ENCODE measurements at places on chromosomes 12 and 14.

GRCh38 chr14:75379930-75380270 lies 47.9 kb upstream of the JDP2 start:
- no peak for DNase-seq

GRCh38 chr12:76020731-76021672 lies 10.6 kb downstream of the PHLDA1 start:
- peak; percentile 52 for DNase-seq

DNA sequence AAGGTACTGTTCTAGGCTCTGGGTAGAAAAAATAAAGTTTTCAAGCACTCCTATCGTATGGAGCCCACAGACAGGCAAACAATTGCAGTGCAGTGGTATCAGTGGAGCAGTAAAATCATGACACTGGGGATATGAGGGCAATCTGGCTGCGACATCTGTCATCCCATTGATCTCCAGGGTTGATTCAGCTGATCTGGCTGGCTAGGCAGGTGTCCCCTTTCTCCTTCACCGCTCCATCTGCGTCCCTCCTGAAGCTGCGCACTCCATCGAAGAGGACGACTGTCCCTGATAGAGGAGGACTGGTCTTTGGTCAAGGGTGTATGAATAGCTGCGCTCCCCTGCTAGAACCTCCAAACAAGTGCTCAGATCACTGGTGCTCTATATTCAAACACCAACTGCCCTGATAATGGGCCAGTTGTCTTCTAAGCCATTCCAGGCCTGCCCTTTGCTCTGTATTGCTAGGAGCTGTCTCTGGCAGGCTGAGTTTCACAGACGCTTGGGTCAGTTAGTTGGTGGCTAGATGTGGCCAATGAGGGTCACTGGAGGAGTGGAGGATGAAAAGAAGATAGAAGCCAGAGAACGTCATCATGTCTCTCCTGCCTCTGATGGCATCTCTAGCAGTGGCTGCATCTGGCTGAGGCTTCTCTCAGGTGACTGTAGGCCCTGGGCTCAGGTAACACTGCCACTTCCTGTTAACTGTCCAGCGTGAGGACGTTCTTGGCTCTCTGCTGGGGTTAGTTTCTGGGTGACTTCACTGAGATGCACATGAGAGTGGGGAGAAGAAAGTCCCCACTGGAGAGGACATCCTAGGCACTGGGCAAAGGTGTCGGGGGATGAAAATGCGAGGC lies 205.0 kb upstream of the FOXN3 start:
- no peak for DNase-seq

DNA sequence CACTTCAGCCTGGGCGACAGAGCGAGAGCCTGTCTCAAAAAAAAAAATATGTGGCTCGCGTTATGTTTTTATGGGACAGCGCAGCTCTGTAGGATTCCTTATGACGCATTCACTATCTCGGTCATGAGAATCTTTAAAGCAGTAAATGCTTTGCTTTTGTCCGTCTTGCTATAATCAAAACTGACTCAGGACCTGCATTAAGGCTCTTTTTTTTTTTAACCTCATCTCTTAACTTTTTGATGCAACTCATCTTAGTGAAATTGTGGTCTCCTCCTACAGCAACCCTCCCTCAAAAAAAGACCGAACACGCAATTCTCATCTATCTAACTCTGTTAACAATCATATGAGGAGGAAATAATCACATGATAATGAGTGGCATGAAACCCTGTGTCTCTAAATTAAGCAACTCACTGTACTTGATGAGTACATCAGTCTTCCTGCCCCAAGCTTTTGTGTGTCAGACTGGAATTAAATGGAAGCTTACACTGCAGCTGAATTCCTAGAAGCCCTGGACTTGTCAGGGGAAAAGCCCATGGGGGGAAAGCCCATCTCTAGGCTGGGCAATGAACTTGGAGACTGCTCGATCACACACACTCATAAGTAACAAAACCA lies 4.3 kb downstream of the P2RX4 start:
- DNase-seq: no peak

- DNase-seq: no peak
These were observed 14.7 kb upstream of the STK38L start for GRCh38 chr12:27229367-27229766.

DNA sequence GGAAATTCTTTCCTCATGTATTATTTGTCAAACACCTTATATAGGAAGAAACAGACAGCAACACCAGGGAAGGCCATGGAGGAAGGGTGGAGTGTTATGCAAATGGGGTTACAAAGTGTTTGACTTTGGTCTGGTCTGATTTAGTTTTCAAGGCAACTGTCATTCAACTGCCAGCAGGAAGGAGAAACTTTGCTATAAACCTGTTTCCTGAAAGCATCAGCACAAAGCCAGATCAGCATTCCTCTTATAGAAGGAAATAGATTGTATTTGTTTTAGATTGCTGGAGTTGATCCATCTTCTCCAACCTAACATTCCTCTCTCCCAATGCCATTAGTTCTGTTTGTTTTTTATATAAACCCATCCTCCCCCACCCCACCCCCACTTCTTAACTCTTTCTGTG lies 65.7 kb downstream of the STAB2 start:
- DNase-seq: no peak

DNA sequence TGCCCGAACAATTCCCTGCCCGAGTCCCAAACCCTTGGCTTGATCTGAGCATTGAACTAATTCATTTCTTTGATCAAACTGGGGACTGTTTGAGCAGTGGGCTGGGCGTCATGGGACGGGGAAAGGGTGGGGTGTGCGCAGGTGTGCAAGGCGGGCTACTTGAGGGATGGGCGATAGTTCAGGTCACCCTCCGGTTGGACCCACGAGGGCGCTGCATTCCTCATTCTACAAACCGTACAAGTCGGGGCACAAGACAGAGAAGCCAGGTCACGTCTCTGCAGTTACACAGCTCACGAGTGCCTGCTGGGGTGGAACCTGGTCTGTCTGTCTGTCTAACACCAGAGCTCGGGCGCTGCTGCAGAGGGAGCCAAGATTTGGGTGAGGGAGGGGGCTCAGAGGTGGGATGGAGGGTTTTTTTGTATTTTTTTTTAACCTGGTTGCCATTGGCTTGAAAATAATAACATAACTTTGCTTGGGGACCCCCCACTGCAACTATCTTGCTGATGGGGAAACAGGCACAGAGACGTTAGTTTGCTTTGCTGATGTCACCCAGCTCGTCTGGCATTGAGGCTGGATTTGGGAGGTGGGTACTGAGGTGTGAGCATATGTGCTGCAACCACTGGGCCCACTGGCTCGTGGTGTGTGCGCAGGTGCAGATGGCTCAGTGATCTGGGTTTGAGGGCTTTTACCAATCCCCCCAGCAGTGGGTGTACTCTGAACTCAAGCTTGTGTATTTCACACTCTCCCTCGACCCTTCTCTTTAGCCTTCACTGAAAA lies 7.6 kb upstream of the RTL1 start:
- no peak for DNase-seq

DNA sequence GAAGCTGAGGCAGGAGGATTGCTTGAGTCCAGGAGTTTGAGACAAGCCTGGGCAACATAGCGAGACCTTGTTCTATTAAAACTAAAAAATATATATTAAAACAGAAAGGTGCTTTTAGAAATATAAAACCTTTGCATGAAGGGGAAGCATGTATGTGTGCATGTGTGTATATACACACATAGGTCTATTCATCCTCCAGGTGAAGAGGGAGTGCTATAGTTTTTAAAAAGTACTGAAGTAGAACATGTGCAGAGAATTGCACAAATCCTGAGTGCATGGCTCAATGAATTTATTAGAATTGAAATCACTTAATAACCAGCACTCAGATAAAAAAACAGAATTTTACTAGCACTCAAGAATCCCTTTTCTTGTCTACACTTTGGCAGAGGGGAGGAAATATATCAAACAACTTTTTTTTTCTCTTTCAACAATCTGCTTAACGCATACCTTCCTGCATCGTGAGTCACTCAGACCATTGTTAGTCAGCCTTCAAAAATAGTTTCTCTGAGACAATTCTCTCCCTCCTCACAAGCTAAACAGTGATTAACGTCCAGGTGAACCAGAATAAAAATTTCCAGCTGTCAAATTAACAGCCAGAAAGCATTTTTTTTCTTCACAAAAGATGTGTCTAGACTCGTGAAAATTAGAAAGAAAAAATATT lies 17.7 kb upstream of the NEDD1 start:
- DNase-seq: no peak

DNA sequence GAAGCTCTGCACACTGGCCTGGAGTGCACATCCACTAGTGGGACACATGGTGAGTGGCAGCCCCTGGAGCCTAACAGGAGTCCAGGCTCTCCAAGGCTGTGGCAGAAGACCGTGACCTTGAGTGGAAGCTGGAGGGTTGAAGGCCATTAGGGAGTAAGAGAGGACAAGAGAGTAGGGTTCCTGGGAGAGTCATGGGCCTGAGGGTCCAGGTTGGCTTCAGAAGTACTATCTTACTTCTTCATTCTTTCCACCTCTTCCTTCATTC lies 406 bp downstream of the IL23A start:
- DNase-seq: no peak

DNA sequence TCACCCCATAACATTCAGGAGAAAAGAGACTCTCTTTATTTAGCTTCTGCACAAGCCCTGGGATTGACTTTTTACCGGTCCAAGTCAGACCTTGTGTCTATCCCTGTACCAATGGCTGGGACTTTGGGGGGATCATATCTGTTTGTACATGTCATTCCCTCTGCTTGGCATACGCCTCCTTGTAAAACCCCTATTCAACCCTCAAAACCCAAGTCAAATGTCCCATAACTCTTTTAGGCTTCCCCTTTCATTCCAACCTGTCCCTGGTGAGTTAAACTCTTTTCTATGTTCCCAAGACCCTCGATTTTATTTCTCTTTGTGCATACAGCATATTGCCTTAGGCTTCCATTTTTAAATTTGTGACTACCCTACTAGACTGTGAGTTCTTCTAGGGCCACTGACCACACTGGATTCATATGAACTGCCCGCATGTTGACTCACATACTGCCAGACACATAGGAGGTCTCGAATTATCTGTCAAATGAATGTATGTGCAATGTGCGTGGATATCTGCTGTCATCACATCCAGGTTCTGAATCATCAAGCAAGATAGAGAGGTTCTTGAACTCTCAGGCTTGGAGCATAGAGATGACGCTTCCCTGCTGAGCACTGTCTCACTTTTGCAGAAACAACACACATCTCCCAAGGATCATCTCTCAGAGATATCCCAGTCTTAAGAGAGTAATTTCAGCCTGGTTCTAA lies 548.6 kb upstream of the TBX3 start:
- no peak for DNase-seq

- no peak for DNase-seq
These were observed 349.6 kb downstream of the CCDC91 start for GRCh38 chr12:28539691-28540323.

- no peak for DNase-seq
These were observed at the start of gene GRIN2B for GRCh38 chr12:13981296-13981962. GRIN2B (minus strand) TSS chr12:13981602; CDS start chr12:13866208, 115,394 bp downstream.

DNA sequence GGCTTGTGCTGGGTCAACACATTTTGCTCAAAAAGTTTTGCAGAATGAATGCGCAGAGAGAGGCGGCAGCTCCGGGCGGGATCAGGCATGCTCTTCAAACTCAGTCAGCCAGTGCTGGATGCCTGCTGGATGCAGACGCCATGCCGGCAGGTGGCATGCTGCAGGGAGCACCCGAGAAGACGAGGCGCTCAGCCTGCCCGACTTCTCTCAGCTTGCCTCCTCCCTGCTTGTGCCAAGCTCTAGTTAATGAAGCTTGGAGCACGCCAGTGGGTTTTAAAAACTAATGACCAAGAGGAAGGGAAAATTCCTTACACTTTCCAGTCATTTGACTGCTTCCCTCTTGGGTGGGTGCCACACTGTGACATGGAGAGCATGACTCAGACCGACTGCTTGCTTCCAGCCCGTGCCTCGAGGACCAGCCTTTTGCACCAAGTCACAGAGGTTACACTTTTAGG lies 39.8 kb downstream of the SLC24A4 start:
- DNase-seq: no peak

DNA sequence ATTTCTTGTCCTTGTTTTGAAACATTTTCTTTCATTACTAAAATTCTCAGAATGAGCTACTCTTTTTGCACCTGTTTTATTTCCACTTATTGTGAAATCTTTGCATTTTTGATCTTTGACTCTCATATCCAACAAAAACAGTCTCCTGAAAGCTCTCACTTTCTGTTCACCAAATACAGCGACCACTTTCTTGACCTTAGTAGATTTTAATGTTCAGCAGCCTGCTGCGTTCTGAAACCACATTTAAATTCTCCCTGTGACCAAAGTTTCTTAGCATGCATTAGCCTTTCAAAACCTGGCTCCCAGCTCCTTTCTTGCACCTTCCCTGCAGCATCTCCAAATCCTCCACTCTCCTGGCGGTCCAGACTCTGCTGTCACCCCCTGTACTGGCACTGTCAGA lies 404.4 kb upstream of the PDE3A start:
- DNase-seq: no peak

GRCh38 chr12:43832463-43833168 lies 3.3 kb upstream of the TMEM117 start:
- peak; percentile 15 for DNase-seq

- DNase-seq: no peak
These were observed 1.7 kb upstream of the FLRT2 start for GRCh38 chr14:85528080-85528896.

- no peak for DNase-seq
These were observed 15.1 kb downstream of the TBX3 start for GRCh38 chr12:114668886-114669288.

DNA sequence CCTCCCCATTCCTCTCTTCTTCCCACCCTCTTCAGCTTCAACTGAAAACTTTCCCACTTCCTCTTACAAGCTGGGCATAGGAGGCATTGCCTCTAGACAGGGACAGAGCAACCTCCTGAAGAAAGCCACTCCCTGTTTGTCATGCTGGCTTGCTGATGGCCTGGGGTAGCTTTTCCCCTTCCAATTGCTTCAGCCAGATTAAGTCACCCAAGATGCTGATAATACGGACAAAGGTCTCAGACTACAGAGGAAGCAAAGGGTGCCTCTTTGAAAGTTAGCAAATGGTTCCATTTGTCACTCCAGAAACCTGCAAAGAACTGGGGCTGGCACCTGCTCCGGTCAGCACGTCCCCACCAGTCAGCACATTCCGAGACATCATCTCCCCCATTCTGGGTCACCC lies 6.0 kb downstream of the KRT2 start:
- no peak for DNase-seq
